Stimulated activated CD8-positive, alpha-beta memory T cell treated with anti-CD3 and anti-CD28 coated beads, Interleukin-2, amount 100 ng/mL, for 1 hour (primary cell): ENCODE measurements at places on chromosomes 3 and 15.

DNA sequence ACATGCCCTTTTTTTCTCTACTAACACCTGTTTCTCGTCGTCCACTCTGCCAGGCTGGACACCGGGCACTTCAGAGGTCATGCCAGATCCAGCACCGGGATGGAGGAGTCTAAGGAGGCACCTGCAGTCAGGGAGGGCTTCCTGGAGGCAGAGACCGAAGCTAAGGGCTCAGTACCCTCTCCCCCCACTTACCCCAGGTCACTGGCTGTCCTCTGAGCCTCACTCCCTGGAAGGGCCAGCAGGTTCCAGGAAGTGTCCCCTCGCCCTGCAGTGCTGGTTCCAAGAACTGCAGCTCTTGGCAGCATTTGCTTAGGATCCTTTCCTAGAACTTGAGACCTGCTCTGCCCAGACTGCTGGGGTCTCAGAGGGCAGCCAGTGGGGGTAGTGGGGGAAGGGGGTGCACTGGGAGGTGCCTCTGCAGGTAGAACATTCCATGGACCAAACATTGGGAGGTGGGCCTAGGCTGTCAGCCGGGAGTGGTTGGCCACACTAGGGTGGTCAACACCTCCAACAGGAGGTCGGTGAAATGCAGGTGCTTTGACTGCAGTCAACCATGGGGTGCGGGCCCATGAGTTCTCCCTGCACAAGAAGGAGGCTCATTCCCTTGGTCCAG is 11.3 kb downstream of the CISH start:
- DNase-seq, result no peak

- DNase-seq, result no peak
These were observed at the start of gene GALNT15 for GRCh38 chr3:16174389-16174788. Gene GALNT15 (plus strand): TSS chr3:16174680. CDS start chr3:16175152, 472 bp downstream.

DNA sequence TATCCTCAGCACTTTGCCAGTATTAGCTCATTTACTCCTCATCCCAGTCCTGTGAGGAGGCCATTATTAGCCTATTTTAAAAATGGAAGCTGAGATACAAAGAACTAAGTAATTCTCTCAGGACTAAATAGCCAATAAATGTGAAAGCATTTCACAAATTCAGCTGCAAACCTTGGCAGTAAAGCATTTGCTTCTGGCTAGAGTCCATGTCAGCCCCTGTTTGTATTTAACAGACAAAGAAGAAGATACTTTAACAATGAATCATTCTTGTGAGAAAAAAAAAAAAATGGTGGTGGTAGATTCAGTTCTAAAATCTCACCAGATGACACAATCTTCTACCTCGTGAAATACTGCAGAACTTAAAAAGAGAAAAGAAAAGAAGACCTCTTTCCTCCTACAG is 85.0 kb upstream of the CNTN6 start:
- DNase-seq, result no peak

- no peak for DNase-seq
These were observed 86.6 kb downstream of the EDEM1 start for GRCh38 chr3:5274091-5274490.

DNA sequence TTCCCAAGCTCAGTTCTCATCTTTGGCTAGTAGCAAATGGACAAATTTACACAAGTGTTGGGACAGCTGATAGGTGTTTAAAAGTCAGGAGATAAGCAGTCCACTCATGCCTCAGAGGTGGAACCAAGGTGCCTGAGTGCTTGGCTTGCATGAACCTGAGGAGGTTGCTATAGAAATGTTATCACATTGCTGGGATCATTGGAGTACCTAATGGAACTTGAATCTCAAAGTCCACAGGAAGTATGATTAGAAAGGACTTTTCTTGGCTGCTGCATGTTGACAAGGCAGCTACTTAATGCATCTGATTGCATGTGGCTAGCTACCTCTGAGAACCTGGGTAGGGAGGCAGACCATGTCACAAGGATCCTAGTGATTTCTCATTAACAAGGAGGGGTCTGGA is 39.5 kb upstream of the C3orf80 start:
- DNase-seq, result no peak

GRCh38 chr3:110248666-110249065 is 823.0 kb upstream of the NECTIN3 start:
- no peak for DNase-seq

DNA sequence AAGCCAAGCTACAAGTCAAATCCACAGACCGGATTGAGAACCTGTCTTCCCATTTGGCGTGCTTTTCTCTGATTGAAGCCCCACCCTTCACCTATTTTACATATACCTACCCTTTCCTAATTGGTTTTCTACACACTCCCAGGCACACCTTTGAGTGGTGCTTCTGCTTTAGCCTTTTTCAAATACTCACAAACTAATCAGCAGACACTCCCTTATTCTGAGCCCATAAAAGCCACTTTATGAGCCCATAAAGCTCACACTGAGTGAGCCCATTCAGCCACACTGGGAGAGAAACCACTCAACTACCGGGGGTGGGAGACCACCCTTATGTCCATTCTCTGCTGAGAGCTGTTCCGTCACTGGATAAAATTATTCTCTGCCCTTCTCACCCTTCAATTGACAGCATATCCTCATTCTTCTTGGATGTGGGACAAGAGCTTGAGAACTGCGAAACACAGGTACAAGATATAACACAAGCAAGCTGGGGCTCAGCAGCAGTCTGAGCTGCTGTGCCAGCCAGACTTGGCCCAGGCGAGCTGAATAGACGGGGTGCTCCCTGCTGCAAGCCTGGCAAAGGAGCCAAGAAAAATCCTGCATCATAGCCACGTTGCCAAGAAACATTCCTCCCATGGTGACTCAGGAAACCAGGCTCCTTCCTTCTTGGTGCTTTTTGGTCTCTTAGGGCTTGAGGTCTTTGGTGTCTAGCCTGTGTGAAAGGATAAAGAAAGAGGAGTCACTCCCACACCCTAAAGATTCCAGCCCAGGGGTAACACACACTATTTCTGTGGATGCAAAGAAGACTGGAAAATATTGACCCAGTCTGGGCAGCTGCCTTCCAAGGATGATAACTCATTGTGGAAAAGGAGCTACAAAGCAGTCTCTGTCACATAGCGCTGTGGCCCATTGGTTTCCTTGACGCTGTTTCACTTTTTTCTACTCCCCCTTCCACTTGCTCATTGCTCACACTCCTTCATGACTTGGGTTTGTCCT is 609.7 kb downstream of the MCTP2 start:
- no peak for DNase-seq

GRCh38 chr3:58749948-58750347 is 83.4 kb upstream of the FAM3D start:
- no peak for DNase-seq

DNA sequence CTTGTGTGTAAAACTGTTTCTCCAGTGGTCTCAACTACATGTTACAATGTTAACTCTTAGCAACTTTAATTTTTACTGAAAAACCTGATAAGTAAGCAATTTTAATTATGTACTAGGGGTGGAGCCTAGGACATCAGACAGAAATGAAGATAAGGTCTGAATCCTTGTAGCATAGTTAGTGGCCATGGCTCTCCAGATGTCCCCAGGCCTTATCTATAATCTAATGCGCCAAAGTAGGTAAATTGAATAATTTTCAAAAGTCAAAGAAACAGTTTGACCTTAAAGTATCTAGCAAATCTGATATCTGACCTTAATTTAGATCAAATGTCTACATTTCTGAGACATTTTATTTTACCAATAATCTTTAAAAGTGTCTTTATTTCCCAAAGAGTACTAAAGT is 8.2 kb downstream of the MAGEF1 start:
- DNase-seq, result no peak

DNA sequence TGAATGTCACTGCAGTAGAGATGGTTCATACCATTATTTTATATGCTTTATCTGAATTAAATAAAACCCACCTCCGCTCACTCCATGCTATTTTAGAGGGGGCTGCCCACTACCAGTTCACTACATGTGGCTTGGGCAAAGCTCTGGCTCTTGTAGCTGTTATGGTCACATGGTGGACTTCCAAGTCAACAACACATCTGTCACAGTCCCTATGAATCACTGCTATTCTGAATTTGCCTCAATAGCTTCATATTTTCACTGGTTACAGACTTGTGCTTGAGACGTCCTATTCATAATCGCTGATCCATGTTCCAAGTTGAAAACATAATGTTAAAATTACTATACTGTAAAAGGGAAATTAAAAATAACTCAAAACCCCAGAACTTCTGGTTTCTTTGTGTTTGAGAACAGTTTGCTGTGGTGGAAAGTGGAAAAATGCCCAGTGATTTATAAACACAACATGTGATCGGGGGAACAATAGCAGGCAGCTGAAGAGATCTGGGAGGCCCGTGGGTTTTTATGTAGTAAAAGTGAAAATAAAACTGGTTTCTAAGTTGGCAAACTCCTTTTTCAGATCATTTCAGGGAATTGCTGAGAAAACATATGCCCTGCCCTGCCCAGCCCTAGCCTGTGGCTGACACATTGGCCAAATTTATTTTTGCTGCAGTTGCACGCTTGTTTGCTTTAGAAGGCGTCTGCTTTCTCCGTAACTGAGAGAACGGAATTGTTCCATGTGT is 128.8 kb upstream of the PRR23C start:
- DNase-seq, result no peak

GRCh38 chr3:178126686-178127085 is 409.6 kb upstream of the KCNMB2 start:
- no peak for DNase-seq

- no peak for DNase-seq
These were observed 187.3 kb downstream of the KCNAB1 start for GRCh38 chr3:156307704-156308103.

GRCh38 chr3:197573048-197573767 is 17.4 kb upstream of the BDH1 start:
- no peak for DNase-seq

GRCh38 chr3:178382449-178383061 is 153.7 kb upstream of the KCNMB2 start:
- no peak for DNase-seq

DNA sequence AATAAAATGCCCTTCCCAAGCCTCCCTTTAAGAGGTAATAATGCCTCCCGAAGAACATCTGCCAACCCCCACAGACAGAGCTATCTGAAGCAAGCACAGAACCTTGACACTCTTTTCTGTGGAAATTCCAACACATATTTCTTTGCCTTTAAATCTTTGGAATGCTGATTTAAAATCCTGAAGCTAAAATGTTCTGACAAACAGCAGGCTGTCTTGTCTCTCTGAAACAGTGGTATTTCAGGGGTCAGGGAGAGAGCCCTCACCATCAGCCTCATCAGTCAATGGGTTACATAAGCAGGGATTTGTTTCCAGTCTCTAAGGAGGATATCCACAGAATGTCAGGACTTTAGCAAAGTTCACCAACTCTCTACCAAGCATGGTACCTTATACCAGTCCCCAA is 27.8 kb upstream of the ARHGEF3 start:
- DNase-seq, result no peak

DNA sequence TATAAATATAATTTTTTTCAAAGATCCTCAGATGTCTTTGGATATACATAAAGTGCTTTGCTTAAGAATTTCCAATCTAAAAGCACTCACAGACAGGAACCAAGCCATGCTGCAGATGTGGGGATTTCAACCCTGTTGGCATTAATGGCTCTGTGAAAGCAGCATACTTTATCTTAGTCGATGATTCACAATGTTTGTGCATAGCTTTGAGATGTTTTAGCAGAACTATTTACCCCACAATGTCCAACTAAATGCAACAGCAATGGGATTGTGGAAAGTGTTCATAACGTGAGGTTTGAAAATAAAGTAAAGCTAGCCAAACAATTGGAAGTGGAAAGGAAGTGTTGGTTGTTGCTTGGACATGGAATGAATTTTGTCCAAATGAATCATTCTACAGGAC is 371.4 kb downstream of the SOX2 start:
- no peak for DNase-seq

DNA sequence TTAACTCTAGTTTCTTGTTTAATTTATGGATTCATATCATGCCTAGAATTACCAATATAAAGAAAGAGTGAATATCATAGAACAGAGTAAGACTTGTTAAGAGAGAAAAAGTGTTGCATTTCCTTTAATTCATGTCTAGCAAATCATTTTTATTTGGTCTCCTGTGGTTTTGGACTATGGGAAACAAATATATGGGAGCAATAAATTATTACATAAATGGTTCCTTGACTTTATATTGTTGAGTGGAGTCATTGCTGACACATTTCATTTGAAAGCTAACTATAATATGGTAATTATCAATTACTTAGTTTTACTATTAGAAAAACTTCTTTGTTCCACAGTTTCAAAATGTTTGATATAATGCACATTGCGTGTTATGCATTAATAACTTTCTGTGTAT is 144.7 kb upstream of the CGNL1 start:
- no peak for DNase-seq

- no peak for DNase-seq
These were observed 15.0 kb upstream of the MEX3B start for GRCh38 chr15:82060817-82061216.

- DNase-seq, result no peak
These were observed 723 bp upstream of the DRD3 start for GRCh38 chr3:114179575-114179974.

DNA sequence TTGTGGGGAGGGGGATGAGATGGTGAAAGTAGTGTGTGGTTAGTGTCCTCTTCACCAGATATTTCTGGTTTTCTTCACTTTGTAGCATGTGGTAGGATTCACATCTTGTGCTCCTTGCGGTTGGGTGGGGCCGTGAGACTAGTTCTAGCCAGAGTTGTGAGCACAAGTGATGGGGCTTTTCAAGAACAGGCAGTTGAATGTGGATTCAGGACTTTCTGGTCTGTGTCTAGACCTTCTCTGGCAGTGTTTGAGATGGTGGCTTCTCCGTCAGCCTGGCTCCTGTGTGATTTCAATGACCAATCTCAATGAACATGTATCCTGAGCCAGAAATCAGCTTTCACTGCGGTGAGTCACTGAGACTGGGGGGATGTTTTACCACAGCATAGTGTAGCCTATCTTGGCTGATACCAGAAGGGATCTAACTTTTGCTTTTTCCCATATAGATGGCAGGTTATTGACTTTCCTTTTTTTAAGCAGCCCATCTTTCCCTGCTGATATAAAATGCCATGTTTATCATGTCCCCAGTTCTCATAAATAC is 82.6 kb downstream of the RPLP1 start:
- DNase-seq, result no peak

DNA sequence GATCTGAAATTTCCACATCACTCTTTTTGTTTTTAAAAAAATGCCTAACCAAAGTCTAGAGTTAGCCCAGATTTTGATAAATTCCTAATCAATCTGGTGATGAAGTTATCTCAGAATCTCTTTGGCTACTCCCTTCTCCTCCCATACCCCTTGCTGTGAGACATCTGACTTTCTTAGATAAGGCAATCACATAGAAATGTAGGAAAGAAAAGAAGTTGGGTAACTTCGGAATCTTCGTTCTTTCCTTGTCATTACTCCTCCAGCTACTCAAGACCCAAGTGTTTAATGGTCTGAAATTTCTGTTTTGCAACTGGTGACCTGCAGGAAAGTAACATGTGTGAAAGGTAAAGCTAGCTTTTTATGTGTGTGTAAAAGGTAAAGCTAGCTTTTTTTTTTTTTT is 37.8 kb downstream of the MYL3 start:
- no peak for DNase-seq

GRCh38 chr15:64828985-64829384 is 3.5 kb upstream of the PIF1 start:
- DNase-seq, result no peak
